ENCODE measurements at places on chromosomes 6 and 20. TPM values are rescaled to one million over a fixed set of nuclear protein-coding genes. Genes with fewer than 3 reads are reported as not detected.

FAM50B gene
- 8.8 TPM for total RNA-seq

ENPP1 gene
- 53.1 TPM for total RNA-seq

GTF2H4 gene
- 11.0 TPM for total RNA-seq

RNF5 gene
- 56.1 TPM for total RNA-seq

THBS2 gene
- total RNA-seq = 4.9 TPM

UBR2 gene
- total RNA-seq = 32.9 TPM

SUMO4 gene
- 0.84 TPM for total RNA-seq

HM13 gene
- 96.1 TPM for total RNA-seq

ADISSP gene
- 27.3 TPM for total RNA-seq

MCUR1 gene
- 7.4 TPM for total RNA-seq

ZNF334 gene
- total RNA-seq = 1.4 TPM

TTK gene
- 21.1 TPM for total RNA-seq

APOM gene
- total RNA-seq = 89.8 TPM

PTGIS gene
- 6.3 TPM for total RNA-seq

RUNX2 gene
- 1.1 TPM for total RNA-seq

GSTA2 gene
- 2.2 TPM for total RNA-seq

TEAD3 gene
- 1.9 TPM for total RNA-seq

NRSN1 gene
- not detected for total RNA-seq

ENPP5 gene
- 3.2 TPM for total RNA-seq

HRH3 gene
- not detected for total RNA-seq

SIGLEC1 gene
- total RNA-seq = 6.7 TPM

APCDD1L gene
- not detected for total RNA-seq

TRAPPC3L gene
- 0.19 TPM for total RNA-seq

BNIP5 gene
- not detected for total RNA-seq

KIF13A gene
- total RNA-seq = 28.1 TPM

GRM4 gene
- total RNA-seq = not detected

SLPI gene
- total RNA-seq = 1.9 TPM

ACSS1 gene
- 37.2 TPM for total RNA-seq

PNPLA1 gene
- 0.08 TPM for total RNA-seq

ADGRB3 gene
- total RNA-seq = 2.3 TPM

RHAG gene
- total RNA-seq = 345 TPM

ZC2HC1B gene
- total RNA-seq = not detected

ALDH8A1 gene
- total RNA-seq = 73.0 TPM

AAR2 gene
- 17.9 TPM for total RNA-seq

TRERF1 gene
- 1.3 TPM for total RNA-seq

MYH7B gene
- 0.33 TPM for total RNA-seq

ROMO1 gene
- 68.4 TPM for total RNA-seq
